ENCODE measurements at places on chromosomes 12 and 14.

DNA sequence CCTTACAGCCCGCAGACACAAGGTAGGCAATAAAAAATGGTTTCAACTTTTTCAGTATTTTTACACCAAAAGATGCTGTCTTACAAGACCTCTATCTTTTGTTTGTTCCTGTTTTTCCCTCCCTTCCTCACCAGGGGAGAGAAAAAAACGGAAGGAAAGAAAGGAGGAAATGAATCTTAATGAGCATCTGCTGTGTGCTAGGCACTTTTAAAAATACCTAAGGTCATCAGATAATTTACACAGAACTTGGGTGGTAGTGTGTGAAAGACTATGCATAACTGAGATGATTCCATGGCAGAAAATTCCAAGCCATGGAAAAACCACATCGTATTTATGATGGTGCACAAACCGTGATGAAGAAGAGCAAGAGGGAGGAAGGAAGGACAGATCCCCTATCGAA, 121.2 kb downstream of the DIP2B start:
- DNase-seq: no peak

DNA sequence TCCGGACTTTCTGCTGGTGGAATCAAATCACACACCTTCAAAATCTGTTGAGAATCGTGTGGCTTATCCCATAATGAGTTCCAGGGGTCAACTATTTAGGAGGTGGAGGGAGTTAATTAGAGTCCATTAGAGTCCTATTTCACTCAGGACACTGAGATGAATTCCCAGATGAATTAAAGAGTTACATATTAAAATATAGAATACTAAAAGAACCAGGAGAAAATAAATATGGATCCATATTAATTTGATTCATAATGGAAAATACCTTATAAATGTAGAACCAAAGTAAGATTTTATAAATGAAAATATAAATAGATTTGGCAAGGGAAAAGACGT, 44.6 kb upstream of the C14orf132 start:
- no peak for DNase-seq

- no peak for DNase-seq
Measured at GRCh38 chr12:93766796-93767523, 89.8 kb downstream of the CRADD start.

DNA sequence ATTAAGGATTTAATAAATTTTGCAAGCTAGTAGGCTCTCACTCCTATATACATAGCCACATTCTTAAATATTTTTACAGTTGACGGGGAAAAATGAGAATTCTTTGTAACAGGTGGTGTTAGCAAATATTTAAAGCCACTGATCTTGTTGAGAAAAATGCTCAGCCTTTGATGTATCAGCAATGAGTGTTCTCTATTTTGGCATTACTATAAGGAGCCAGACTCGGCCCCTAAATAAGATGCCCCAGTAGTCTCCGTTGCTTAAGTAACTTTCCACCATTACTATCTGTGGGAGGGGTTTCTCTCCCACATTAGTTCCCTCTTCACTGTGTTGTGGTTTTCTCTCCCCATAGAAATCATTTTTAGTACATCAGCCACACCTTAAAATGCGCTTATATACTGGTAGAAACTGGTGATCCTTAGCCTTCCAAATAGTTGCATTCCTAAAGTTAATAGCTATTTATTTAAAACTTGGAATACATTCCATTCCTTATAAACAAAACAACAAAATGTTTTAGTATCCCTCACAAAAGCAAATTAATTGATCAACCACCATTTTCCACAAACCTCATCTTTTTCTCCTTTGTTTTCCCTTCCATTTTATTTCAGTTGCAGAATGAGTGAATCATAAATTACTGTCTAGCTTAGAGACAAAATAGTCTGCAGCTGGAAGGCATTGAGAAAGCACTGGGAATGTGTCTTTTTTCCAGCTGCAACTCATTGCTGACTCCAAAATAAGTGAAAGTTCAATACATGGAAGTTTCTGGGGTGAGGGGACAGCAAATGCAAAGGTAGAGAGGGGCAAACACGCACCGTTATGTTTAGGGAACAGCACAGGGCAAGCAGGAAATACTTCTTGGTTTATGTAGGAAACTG, 84.7 kb upstream of the FERMT2 start:
- DNase-seq: no peak

GRCh38 chr12:92044435-92044834, 101.2 kb downstream of the BTG1 start:
- DNase-seq: no peak

DNA sequence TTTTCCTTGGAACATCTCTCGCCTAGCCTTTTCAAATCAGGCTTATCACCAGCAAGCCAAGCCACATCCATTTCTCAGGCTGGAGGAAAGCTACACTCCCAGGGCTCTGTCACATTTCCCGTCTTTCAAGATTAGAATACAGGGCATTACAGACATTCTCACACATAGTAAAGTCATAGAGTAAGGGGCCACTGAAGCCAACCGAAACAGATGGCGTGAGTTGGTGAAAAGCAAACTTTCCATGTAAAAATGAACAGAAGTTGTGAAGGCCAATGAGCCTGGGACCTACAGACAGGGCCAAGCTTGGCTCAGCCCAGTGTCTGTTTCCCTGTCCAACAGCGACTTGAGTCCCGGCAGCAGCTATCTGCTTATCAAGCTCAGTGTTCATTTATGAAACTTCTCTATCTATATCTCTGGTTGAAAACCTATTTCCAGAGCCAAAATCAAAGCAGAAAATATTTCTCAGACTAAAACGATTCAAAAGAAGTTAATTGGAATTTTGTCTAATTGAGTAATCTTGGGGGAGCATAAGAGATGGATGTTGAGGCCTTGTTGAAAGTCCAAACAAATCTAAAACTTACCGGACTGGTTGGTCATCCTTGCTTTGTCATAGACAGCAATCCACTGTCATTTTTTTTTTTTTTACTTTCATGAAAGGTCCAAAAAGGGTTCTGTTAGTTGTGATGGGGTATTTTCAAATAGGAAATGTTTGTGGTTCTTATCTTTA, 105.6 kb downstream of the DAAM1 start:
- no peak for DNase-seq

- DNase-seq: no peak
Measured at GRCh38 chr12:100061814-100062213, 77.1 kb upstream of the ANKS1B start.

Measured in stimulated activated CD8-positive, alpha-beta memory T cell treated with anti-CD3 and anti-CD28 coated beads, Interleukin-15, amount 100 ng/mL, for 4 hours (primary cell).